ENCODE measurements at places on chromosomes 6 and 20.

DNA sequence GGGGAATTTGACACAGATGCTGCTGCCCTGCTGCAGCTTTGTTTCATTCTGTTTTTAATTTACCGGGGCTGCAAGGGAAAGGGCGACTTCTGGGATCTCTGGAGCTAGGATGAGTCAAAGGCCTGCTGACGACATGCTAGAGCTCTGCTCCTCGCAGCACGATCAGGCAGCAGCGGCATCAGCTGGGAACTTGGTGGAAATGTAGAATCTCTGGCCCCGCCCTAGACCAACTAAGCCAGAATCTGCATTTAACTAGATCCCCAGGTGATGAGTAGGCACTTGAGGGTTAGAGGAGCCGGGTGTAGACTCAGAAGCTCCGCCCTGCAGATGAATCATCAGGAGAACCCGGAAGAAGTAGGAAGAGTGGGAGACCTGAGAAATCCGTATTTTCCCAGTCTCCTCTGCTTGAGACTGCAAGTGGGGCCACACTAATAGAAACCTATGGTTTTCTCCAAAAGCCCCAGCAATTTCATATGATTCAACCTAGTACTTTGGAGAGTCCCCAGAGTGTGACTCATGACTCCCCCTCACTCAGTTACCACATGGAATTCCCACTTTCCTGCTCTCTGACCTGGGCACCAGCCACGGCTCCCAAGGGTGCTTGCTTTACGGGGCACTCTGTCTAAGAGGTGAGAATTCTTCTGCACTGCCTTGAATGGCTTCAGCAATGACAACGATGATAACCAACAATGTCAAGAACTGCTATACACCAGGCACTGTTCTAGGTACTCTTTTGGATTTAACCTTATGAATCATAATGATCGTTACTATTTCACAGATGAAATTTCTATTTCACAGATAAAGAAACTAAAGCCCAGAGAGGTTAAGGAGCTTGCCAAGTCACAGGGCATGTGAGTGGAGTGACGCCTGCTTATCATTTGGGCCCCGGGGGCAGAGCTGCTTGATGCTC lies 18.1 kb downstream of the TUBB2B start:
- DNase-seq = no peak

DNA sequence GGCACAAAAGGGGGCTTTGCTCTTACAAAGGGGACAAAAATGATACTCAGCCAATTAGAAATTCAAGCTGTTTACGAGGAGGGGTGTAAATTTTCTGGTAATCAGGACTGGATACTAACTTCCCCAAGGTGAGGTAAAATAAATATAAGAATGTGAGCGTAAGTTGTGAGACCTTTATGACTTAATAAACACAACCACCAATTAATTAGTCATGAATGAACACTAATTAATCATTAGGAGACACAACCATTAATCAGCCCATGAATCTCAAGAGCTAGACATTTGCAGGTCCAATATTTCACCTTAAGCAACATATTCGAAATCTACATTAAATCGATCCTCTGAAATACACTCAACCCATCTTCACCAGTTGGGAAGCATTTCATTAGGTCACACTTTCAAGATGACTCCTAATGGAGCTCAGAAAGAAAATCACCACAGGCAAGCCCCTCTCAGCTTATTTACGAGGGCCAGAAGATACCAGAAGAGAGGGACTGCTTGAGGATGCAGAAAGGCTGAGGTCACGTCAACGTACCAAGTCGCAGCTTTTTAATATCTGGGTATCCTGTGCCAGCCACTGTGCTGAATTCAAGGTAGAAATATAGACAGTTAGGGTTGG lies 2.7 kb downstream of the ADTRP start:
- no peak for DNase-seq

DNA sequence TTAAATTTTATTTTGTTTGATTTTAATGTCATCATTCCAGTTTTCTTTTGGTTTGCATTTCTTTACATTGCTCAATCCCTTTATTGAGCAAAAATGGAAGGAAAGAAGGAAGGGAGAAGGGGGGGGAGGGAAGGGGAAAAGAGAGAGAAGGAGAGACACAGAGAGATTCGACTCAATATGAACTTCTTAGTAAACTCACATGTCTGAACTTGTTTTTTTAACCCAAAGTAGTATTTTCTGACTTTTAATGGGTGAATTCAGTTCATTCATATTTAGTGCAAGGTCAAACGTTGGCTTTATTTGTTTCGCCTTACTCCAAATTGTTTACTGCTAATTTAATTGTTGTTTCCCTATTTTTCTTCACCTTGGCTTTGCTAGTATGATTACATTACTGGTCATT lies 278.6 kb downstream of the COL12A1 start:
- no peak for DNase-seq

GRCh38 chr6:154852687-154853086 lies 119.5 kb downstream of the SCAF8 start:
- no peak for DNase-seq

DNA sequence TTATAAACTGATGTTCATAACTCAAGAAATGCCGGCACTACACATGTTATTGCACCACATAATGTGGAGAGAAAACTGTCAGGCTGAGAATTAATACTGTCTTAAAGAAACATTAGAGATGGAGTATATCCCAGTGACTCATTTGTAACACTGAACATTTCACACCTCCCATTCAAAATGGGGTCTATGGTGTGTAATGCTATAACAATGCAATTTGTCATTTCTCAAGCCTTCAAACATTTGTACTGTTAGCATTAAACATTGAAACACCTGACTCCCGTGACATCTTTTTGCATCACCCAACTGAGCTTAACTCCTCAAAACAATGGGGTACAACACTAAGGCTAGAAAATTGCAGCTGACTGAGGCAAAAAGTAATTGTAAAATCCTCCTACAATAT lies 151.7 kb downstream of the DST start:
- no peak for DNase-seq

- no peak for DNase-seq
Observed at GRCh38 chr6:57207872-57208271, 14.2 kb downstream of the RAB23 start.

DNA sequence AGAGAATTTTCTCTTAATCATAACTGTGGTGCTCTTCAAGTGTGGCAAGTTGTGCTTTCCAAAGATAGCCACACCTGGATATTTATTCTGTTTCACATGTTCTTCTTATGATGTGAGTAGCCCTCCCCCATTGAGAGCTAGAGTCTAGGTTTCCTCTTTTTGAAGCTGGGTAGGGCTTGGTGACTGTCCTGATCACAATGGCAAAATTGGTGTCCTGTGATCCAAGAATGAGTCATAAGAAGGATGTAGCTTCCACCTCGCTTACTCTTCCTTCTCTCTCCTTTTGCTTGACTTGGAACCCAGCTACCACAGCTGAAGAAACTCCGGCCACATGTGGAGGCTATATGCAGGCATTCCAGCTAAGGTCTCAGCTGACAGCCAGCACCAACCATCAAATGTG lies 7.4 kb upstream of the IGF2R start:
- no peak for DNase-seq

- no peak for DNase-seq
Observed at GRCh38 chr6:107621229-107621937, 131.5 kb downstream of the SOBP start.

DNA sequence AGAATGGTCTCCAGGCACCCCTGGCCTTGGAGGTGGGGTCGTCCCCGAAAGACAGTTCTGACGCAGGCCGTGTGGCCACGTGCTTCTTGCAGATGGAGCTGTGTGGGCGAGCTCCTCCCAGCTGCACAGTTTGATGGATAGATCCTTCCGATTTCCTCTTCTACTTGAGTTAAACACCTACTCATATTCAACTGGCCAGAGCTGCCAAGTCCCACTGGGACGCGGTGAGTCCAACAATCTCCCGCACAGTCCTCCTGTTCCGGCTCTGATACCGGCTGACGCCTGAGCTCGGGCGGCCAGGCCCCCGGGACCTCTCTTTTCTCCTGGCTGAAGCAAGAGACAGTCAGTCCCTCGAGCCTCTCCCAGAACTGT lies 57.9 kb upstream of the DACT2 start:
- DNase-seq = no peak

DNA sequence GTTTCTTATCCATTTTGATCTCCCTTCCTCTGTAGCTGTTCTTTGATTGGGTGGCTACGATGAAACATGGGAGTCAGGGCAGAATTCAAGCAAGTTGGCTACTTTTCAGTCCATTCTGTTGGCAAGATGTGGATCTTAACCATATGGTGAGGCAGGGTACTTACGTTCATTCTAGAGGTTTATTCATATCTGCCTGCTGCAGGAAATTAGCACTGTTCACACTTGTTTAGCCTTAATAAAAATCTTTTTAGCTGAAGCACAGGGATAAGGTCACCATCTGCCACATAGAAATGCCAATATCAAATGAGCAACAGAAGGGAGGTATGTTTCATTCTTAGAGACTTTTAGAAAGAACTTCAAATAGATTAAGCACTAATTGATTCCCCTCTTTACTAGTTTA lies 83.9 kb downstream of the GRIK2 start:
- DNase-seq = no peak

- DNase-seq = no peak
Observed at GRCh38 chr6:165721356-165721755, 58.3 kb upstream of the PDE10A start.

- DNase-seq = no peak
Observed at GRCh38 chr6:159415540-159415939, 246.3 kb downstream of the FNDC1 start.

DNA sequence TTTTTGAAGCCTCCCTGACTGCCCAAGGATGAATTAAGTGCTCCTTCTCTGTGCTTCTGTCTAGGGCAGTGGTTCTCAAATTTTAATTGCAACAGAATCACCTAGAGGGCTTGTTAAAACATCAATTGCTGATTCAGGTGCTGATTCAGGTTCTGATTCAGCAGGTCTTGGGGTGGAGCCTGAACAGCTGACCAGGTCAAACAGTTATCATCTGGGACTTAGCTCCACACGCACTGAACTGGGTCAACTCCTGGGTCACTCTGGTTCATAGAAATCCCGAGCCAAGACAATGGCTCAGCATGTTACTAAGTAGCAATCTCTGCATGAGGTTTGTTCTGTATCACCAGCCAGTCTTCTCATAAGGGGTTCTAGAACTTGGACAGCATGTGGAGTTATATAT lies 192.3 kb downstream of the GJA1 start:
- DNase-seq = no peak

GRCh38 chr6:15080895-15081294 lies 165.0 kb upstream of the JARID2 start:
- DNase-seq = no peak

- DNase-seq = no peak
Observed at GRCh38 chr6:108916026-108916686, 67.9 kb downstream of the ARMC2 start.
